ENCODE measurements at places on chromosomes 12 and 14.

DNA sequence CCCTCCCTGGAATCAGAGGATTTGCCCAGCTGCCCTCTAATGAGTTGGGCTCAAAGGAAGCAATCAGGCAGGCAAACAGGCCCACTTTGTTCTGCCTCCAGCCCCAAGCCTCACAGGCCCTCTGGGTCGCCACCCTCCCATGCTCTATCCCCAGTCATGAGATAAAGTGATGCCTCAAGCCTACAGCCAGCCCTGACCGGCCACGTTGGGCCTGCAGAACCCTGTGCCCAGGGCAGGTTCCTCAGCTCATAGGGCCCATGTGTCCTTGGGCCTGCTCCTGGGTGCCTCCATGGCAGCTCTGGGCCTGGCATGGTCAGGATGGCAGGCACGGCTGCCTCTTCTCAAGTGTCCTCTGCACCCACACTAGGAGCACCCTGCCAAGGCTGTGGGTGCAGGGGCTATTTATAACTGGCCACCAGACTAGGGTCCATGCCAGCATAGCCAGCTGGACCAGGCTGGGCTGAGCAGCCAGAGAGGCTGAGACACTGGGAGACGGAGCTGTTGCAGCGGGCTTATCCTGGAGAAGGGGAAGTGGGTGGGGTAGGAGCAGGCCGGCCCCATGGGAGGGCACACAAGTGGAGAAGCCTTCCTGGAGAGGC is 20.2 kb downstream of the HDAC7 start:
- no peak for DNase-seq

GRCh38 chr14:90291699-90292098 is 35.3 kb downstream of the PSMC1 start:
- DNase-seq = no peak

DNA sequence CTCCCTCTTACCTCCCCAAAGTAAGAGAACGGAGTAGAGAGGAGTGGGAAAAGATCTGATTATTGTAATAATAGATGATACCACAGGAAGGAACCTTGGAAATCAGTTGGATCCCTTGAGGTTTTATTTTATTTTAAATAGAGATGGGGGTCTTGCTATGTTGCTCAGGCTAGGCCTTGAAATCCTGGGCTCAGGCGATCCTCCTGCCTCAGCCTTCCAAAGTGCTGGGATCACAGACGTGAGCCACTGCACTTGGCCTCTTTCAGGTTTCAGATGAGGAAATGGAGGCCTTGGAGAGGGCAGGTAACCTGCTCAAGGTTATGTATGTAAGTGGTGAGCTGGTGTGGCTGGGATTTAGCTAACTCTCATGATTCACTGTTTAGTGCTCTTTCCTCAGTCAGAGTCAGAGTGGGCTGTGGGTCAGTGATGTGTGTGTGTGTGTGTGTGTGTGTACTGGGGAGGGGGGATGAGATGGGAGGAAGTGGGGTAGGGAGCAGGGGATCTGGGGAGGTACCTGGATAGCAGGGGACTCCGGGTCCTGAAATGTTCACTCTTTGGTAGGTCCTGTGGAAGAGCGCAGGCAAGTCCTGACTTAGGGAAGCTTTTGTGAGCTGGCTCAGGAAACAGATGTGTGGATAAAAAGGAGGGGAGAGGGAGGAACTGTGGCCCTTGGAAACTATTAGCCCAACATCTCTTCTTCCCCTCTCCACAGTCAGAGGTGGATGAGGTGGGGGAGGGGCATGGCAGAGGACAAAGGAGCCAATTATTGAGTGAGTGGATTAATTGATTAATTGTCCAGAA is 4.7 kb upstream of the CISTR start:
- DNase-seq = no peak

GRCh38 chr14:62736048-62737043 is 308.9 kb downstream of the KCNH5 start:
- DNase-seq = no peak

GRCh38 chr12:86663716-86664115 is 407.5 kb upstream of the MGAT4C start:
- no peak for DNase-seq

DNA sequence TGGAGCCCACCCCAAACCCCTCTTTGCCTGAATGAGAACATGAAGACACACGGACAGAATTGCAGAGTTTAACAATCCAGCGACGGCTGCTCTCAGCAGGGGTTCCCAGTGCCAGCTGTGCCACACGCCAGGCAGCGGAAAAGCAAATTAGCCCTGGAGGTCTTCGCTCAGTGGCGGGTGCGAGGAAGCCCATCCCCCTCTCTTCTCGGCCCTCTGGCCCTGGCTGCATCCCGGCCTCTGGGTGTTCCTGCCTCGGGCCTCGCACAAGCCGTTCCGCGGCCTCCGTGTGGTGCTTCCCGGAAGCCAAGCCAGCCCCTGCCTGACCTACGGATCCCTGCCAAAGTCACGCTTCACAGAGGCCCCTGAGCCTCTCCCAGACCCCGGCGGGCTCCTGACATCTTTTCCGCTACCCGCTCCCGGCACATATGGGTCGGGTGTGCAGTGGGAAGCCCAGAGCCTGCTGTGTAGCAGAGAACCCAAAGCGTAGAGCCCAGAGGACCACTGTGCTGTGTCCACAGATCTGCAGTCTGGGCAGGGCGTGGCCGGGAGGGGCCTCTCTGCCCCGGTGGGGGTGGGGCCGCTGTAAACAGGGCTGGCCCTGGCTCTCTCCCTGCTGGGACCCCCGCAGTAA is 70.7 kb upstream of the GALNT9 start:
- DNase-seq = no peak

GRCh38 chr12:121753844-121754264 is 39.6 kb downstream of the RHOF start:
- DNase-seq = no peak

DNA sequence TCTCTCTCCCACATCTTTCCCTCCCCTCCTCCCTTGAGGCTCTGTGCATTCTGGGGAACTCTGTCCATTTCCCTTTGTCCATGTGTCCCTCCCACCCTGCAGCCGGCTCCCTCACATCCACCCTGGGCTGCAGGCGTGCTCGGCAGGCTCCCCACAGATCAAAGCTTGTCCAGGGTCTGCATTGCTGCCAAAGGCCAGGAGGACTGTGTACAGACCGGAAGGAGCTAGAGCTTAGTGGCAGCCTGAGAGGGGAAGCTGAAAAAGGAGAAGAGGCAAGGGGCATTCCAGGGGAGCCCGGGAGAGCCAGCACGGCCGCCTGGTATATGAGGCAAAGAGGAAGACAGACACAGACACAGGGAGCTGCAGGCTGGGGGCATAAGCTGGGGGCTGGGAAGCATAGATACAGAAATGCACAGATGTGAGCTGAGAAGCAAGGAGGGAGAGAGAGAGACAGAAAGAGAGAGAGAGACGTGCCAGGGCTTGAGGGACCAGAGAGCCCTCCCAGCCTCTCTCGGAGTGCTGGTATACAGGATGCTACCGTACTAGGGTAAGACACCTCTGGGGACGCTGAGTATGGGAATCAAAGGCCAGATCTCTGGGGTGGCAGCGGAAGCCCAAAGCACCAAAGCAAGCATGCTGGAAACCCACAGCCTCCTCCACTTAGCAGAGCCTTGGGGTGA is 3.3 kb downstream of the CD4 start:
- DNase-seq = no peak

- no peak for DNase-seq
These were observed 171.5 kb upstream of the PRICKLE1 start for GRCh38 chr12:42761086-42761485.

- no peak for DNase-seq
These were observed 6.5 kb downstream of the PRICKLE1 start for GRCh38 chr12:42583016-42583415.

DNA sequence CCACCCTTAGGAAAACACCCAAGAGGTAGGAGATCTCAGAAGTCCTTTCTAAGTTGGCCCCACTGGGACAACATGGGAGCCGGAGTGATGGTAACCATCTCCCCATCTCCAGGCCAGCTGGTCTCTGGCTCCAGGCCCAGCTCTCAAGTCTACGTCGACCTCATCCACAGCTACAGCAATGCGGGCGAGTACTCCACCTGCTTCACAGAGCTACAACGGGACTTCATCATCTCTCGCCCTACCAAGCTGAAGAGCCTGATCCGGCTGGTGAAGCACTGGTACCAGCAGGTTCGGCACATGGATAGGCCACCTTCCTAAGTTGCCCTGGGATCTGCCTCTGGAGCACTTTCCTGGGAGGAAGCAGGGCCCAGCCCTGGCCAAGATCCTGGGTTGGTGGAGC is 11.0 kb upstream of the OAS2 start:
- no peak for DNase-seq

DNA sequence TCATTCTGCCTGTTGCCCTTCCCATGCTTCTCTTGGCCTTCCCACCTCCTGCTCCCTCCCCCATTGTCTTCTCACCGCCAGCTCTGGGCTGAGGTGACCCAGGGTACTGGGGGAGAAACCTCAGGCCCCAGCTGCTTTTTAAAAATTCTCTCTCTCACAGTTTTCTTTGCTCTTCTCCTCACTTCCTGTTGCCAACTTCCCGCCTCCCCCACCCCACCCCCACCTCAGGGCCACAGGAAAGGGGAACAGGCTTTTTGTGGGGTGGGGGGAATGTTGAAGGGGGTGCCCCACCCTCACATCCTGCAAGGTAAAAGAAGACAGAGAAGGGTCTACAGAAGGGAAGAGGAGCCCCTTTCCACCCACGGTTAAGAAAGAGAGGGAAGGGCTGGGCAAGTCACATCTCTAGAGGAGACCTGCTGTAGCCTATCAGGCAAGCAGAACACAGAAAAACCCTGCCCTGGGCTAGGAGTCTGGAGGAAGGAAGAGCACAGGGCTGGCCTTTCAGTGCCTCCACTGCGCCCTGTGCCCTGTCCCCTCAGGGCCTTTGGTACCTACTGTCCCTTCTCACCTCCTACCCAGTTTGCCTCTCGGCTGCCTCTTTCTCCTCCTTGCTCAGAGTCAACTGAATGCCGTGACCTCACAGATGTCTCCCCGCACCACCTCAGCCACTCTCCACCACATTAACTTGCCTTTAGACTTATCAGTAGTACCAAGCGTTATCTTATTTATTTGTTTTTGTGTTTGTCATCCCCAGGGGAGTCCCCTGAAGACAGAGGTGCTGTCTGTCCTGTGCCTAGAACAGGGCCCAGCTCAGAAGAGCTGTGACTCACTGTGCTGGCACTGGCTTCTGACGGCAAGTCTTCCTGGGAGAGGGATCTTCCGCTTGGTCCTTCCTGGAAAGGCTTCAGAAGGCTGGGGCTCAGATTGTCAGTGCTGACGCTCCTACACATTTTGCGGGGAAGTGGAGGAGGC is 1.7 kb downstream of the ARHGAP9 start:
- DNase-seq = no peak

- peak; percentile 64 for DNase-seq
These were observed 109.9 kb downstream of the NCOR2 start for GRCh38 chr12:124457287-124458219.

GRCh38 chr14:79483477-79484388 is 727.6 kb downstream of the DIO2 start:
- no peak for DNase-seq

DNA sequence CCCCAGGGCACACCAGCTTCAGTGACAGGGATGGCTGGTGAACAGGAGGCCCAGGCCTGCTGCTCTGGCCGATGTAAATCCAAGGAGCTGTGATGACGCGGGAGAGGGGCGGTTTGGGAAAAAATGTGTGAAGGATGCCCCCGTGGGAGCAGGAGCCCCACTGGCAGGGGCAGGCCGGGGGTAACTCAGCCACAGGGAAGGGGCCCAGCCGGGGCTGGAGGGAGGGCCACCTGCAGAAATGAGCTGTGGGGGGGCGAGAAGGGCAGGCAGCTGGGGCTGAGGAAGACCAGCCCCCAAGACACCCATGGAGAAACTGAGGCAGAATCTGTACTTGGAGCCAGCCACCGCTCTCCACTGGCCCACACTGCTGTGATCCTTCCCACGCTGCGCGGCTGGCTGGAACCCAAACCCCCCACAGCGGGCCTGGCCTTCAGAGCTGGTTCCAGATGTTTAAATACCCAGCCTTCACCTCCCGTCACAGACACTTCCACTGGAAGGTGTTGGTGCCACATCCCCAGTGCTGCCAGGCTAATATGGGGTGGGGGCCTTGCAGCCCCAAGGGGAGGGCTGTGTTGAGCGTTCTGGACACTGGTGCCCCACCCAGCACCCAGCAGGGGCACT is 28.5 kb upstream of the ANKRD9 start:
- DNase-seq = no peak

DNA sequence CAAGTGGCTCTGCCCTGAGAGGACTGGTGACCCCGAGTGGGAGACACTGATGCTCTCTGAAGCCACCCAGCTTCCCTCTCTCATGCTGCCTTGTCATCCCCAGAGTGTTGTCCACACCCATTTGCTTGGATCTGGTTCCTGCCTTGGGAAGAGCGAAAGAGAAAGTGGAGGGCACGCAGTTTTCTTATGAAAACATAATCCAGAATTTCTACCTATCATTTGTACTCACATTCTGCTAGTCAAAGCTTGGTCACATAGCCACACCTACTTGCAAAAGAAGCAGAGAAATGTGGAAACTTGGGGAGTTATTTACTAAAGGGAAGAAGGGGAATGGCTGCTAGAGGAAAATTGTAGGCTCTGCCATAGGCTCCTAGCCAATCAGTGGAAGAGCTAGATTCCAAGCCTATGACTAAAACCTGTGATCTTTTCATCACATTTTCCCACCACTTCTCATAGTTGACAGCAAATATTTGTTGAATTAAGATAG is 326.3 kb downstream of the ZFP36L1 start:
- no peak for DNase-seq
